ENCODE measurements at places on chromosomes 4 and X.

GRCh38 chr4:16075061-16075460 is 8.8 kb downstream of the PROM1 start:
- peak; percentile 59 for DNase-seq

- DNase-seq: peak; percentile 44
Measured at GRCh38 chr4:36835246-36835645, 409.3 kb upstream of the NWD2 start.

GRCh38 chrX:70219938-70220764 is 14.3 kb upstream of the AWAT1 start:
- DNase-seq: peak; percentile 18

- no peak for DNase-seq
Measured at GRCh38 chrX:81278616-81279015, 76.7 kb downstream of the SH3BGRL start.

- DNase-seq: no peak
Measured at GRCh38 chrX:20567108-20567507, 300.4 kb upstream of the RPS6KA3 start.

GRCh38 chr4:132065940-132066495 is 1083.1 kb upstream of the PCDH10 start:
- DNase-seq: peak; percentile 3
